Posterior cingulate gyrus (tissue), 11 donors: ENCODE measurements at places on chromosomes 16 and 17.

DNA sequence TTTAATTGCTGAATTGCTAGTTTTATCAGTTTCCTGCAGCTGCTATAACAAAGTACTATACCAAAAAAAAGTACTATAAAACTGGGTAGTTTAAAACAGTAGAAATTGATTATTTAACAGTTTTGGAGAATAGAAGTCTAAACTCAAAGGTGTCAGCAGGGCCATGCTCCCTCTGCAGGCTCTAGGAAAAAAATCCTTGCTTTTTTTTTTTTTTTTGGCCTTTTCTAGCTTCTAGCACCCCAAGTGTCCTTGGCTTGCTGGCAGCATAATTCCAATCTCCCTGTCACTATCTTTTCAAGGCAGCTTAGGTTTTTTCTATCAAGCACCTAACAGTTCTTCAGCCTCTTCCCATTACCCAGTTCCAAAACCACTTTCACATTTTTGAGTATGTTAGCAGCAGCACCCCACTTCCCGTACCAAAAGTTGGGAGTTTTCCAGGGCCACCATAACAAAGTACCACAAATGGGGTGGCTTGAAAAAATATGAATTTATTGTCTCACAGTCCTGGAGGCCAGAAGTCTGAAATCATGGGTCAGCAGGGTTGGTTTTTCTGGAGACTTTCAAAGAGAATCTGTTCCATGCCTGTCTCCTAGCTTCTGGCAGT is 37.4 kb downstream of the BPTF start:
- DNase-seq, result no peak

GRCh38 chr17:812638-813204 is 30.6 kb downstream of the MRM3 start:
- no peak for DNase-seq

DNA sequence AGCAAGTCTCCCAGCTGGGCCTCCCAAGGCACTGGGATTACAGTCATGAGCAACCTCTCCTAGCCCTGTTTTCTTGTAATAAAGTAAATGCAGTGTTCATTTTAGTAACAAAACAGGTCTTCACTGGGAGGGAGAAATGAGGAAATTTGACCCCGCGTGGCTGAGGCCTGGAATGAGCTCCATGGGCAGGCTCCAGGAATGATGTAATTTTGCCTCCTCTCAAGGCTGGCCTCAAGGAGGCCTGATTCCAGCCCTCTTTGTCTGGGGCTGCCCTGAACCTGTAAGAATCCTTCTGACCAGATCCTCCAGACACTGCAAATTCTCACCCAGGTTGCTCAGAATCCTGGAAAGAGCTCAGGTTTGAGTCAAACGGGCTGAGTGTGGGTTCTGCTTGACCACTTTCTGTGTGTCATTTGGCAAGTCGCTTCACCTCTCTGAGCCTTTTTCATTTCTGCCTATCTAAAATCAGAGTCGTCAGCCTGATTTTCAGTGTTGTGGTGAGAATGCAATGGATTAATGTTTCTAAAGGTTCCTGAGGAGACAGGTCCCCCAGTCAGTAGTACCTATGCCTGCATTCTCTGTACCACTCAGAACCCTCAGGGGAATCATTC is 57.1 kb downstream of the RAB11FIP4 start:
- no peak for DNase-seq

DNA sequence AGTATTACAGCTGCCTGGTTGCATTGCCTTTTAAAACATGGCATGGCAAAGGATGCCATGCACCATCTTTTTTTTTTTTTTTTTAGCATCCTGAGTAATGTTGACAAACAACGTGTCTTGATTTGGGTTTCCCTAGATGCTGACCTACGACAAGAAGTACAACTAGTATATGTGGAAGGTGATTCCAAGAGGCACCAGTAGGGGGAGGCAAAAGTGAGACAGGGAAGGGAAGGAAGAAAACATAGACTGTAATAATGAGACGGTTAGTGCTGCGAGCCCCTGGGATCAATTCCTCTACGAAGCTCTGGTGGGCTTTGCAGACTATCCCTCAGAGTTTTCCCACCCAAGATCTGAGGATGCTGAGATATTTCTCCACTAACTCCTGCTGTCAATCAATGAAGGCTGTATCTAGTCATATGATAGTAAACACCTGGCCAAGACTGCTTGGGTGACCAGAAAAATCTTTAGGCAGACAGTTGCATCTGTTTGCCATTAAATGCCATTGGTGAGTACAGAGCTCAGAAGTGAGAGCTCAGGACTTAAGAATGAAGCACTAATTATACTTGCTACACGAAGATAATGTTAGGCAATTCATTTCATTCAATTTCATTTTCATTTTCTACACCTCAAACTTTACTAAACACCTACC is 458.6 kb upstream of the GOT2 start:
- DNase-seq, result no peak

- no peak for DNase-seq
These were observed 329.1 kb downstream of the CDH13 start for GRCh38 chr16:82955741-82956348.

- no peak for DNase-seq
These were observed 148.1 kb downstream of the SALL1 start for GRCh38 chr16:51002881-51003490.

DNA sequence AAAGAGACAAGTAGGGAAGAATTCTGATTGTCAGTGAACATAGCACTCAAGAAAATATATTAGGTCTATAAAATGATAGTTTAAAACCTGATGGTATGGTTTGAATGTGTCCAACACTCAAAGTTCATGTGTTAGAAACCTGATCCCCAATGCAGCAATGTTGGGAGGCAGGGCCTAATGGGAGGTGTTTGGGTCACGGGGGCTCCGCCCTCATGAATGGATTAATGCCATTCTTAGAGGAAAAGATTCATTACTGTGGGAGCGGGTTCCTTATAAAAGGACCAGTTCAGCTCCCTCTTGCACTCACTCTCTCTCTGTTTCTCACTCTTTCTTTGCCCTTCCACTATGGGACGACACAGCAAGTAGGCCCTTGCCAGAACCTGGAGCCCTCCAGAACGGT is 41.5 kb upstream of the SLC47A1 start:
- no peak for DNase-seq

DNA sequence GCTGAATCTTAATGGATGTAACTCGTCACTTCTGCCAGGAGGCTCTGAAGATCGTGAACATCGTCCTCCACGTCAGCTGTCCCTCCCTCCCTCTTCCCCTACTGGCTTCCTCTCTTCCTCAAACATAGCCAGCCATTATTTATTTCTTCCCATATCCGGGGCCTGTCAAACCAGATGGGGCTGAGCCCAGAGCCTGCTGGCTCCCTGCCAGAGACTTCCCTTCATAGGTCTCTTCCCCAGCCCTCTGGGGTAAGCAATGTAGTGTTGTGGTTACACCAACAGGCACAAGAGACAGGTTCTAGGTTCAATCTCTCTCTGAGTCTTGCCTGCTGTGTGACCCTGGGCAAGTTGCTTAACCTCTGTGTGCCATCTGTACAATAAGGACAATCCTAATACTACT is 40.1 kb upstream of the ZFP90 start:
- DNase-seq, result no peak

- no peak for DNase-seq
These were observed 9.5 kb downstream of the XPO6 start for GRCh38 chr16:28202147-28202746.

- DNase-seq, result no peak
These were observed 22.7 kb upstream of the ATP2A3 start for GRCh38 chr17:3986939-3987335.

GRCh38 chr17:53168413-53168812 is 654.3 kb upstream of the KIF2B start:
- DNase-seq, result no peak

DNA sequence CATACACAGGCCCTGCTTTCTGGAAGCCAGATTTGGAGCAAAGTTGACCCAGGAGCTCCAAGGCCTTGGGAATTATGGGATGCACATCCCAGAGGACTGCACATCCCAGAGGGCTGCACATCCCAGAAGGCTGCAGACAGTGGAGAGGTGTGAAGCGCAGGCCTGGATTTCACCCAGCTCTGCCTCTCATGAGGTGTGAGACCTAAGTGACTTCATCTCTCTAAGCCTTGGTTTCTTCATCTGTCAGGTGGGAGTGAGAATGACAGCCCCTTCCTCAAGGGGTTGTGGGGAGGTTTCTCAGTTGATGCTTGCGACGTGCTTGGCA is 102.3 kb downstream of the GSG1L start:
- no peak for DNase-seq

DNA sequence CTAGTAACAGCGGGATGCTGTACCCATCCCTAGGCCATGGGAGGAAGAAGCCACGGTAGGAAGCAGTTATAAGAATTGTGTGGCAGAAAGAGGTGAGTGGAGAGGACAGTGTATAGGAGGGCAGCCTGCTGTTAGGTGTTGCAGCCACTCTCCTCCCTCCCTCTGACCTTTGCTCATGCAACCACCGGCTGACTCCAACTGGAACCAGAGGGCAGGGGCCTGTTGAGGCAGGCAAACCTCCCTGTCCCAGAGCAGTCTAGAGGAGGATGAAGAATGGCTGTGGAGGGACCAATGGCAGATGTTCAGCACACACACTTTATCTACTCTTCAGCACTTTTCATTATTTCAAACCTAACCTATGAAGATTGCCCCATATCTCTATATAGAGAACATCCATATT is 2.2 kb downstream of the TXNL4B start:
- no peak for DNase-seq

DNA sequence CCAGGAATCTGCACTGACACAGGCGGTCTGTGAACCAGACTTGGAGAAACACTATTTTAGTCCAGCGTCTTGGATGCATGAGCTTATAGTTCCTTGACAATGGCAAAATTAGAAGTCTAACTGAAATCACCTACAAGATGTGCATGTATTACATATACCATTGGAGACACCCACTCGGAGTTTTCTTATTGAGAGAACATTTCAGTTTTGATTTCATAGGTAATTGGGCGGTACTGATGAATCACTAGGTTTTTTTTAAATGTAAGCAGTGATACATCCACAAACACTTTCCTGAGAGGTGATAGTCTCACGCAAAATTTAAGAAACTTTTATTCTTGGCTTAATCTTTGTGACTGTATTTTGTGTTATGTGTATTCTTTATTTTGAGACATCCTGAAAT is 69.8 kb downstream of the PRKCA start:
- no peak for DNase-seq

DNA sequence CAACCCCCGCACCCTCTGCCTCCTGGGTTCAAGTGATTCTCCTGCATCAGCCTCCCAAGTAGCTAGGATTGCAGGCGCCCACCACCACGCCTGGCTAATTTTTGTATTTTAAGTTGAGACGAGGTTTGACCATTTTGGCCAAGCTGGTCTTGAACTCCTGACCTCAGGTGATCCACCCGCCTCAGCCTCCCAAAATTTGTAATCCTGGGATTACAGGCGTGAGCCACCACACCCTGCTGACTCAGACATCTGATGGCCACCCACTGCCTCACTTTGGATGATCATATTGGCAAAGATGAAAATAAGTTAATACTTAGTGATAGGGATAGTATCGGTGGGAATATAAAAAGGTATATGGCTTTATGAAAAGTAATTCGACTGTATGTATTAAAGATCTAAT is 55.9 kb downstream of the GRB2 start:
- DNase-seq, result no peak

- no peak for DNase-seq
These were observed 939 bp upstream of the WDR90 start for GRCh38 chr16:648071-648780.

DNA sequence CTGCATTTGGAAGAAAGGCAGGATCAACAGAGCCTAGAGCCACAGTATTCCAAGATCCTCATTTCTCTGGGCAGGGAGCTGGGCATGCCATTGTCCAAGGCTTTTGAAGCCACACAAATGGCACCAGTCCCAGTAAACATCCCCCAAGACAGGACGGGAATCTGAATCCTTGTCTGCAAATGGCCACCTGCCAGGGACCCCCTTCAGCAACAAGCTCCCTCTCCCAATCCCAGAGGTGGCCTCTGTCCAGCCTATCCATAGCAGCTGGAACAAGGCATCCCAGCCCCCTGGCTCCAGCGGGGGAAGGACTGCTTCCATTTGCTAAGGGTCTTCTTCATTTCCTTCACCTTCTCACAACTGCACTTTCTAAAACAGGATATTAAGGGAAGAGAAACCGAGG is 204.4 kb downstream of the C16orf78 start:
- DNase-seq, result no peak
